ENCODE measurements at places on chromosomes 12 and 14.

DNA sequence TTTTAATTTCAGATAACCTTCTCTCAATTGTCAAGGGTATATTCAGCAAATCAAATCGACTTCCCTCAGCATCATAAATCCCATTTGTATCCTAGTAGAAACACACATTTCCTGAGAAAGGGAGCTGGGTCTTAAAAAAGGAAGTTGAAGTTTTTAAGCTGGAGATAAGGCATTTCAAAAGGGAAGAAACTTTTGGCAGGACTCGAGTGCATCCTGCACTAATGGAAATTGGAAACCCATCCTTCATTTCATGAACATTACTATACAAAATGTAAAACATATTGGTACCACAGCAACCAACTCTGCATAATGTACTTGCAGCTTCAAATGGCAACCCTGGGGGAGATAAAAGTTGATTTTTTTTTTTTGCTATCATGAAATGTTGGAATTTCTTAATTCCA is 23.7 kb upstream of the TMCC3 start:
- DNase-seq, result no peak

DNA sequence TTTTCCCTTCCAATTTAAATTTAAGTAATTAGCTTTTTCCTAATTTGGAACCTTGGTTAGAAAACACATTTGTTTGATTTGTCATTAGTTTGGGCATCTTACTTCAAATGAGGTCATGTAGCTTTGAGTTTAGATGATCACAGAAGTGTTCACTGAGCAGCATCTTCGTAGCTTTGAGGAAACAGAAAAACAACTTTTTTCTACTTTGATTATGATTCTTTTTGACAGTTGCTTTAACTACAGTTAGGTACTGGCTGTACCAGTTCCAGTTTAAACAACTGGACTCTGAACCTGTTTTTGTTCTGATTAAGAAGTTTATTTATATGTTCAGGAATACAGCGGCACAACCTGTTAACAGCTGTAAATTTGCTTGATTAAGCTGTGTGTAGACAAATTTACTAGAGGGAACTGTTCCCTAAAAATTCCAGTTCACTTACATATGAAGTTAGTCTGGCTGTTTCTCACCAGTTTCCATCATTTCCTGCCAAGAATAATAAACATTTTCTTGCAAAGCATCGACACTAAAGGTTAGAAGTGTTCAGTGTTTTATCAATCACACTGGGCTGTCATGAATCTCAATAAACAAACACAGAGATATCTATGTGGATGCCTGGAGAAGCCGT is 191.9 kb downstream of the RAD51B start:
- peak; percentile 42 for DNase-seq

DNA sequence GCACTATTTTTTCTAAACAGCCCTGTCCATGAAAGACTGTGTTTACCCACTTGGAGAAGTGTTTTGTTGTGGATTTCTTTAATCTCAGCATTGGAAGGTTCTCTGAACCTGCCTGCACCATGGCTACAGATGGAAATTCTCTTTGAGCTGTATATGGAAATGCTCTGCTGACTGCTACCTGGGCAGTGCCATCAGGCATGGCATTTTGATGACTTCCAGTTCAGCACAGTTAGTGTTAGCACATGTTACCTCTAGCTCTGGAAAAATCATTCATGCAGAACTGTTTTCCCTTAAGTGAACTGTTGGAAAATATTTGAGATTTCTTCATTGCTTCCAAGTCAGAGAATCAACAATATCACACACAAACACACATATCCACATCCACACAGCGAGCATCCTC is 52.6 kb upstream of the RIC8B start:
- DNase-seq, result no peak

DNA sequence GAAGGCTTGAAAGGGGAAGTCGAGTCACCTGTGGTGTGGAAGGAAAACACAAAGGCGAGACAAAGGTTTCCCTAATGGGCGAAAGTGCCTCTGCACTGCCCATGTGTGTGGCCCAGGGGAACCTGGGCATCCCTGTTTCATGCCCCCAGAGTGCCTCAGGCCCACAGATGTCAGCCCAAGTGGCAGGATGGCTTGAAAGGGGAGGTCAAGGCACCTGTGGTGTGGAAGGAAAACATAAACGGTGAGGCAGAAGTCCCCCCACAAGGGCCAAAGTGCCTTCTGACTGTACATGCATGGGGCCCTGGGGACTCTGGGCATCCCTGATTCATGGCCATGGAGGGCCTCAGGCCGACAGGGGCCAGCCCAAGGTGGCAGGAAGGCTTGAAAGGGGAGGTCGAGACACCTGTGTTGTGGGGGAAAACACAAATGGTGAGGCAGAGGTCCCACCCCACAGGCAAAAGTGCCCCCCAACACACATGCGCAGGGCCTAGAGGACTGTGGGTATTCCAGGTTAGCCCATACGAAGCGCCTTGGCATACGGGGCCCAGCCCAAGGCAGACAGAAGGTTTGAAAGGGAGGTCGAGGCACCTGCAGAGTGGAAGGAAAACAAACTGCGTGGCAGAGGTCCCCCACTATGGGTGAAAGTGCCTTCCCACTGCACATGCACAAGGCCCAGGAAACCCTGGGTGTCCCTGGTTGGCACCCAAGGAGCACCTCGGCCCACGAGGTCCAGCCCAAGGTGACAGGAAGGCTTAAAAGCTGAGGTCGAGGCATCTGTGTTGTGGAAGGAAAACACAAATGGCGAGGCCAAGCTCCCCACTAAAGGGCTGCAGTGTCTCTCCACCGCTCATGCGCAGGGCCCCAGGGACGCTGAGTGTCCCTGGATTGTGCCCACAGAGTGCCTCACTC is 382.3 kb downstream of the ALG10 start:
- no peak for DNase-seq

GRCh38 chr12:5884866-5885265 is 60.2 kb downstream of the ANO2 start:
- no peak for DNase-seq

DNA sequence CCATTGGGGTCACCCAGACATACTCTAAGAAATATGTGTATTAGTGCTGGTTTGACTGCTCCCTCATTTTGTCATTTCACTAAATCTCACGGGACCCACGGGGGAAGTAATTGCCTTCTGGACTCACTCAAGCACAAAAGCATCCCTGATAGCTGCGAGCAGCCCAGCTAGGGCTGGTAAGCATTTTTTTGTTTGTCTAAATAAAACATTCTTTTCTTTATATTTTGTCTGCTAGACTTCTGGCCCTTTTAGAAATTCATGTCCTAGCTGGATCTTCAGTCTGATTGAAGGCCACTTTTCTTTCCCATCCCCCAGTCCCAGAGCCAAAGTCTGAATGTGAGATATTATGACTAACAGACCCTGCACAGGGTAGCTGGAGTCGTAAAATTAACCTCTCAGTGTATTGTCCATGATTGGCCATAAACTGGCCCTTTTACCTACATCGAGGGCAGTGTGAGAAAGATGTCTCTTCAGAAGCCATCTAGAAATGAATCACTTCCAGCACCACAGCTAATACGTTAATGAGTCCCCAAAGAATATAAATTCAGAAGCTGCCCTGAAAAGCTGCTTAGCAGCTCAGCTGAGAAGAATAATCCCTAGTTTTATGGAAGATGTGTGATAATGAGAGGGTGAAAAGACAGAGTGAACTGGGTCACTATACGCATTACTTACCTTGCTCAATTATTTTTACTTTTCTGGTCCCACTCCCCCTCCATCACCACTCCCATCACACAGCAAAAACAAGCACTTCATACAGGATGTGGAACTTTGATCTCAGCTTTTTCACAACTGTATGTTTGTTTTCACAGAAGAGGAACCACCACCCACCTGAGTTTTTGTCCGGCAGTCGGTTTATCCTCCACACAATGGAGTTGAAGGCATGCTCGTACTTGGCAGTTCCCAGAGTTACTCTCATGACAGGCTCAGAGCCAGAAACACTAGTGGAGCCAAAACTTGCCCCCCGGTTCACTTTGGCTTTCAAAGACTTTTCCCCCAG is 55.6 kb upstream of the GTF2A1 start:
- DNase-seq, result no peak

GRCh38 chr14:77000340-77001270 is 27.9 kb downstream of the IRF2BPL start:
- no peak for DNase-seq

GRCh38 chr12:3579446-3580093 is 88.6 kb downstream of the PRMT8 start:
- DNase-seq, result no peak

DNA sequence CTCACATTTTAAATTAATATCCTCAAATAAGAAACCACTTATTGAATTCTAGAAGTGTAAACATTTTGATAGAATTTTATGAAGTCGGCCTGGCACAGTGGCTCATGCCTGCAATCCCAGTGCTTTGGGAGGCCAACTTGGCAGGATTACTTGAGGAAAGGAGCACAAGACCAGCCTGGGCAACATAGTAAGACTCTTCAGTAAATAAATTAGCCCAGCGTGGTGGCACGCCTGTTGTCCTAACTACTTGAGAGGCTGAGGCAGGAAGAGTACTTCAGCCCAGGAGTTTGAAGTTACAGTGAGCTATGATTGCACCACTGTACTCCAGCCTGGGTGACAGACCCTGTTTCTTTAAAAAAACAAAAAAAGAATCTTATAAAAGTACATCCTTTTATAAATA is 8.9 kb upstream of the ZNF410 start:
- DNase-seq, result no peak

DNA sequence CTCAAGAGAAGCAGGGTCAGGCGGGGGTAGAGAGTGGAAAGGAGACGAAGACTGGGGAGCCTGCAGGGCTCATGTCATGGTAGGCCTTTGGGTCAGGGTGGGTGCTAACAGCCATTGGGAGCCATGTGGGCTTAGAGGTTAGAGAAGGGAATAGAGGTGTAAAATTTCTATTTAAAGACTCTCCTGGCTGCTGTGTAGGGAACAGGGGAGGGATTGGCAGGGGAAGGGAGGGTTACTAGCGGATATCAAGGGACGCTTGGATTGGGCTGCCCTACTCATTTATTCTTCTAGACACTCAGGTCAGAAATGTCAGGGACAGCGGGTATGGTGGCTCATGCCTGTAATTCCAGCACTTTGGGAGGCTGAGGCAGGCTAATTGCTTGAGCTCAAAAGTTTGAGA is 18.2 kb downstream of the WSCD2 start:
- no peak for DNase-seq

GRCh38 chr12:81095501-81096232 is 17.8 kb downstream of the ACSS3 start:
- DNase-seq, result no peak

DNA sequence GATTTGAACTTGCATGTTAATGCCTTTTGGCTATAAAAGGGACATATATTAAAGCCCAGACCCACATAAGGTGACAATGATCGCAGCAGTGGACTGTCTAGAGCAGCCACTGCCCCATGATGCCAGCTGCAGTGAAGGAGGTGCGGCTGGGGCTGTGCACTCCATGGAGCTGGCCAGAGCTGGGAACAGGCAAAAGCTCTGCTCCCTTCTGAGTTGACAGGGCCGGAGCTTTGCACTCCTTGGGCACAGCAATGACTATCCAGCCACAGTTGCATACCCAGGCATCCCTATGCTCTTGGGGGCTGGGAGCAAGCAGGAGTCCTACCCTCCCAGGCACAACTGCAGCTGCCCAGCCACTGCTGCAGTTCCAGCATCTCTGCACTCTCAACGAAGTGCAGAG is 50.2 kb downstream of the EGLN3 start:
- no peak for DNase-seq

- no peak for DNase-seq
These were observed 45.6 kb upstream of the RBM19 start for GRCh38 chr12:114011711-114012110.

- peak; percentile 66 for DNase-seq
These were observed 15.1 kb downstream of the NAV3 start for GRCh38 chr12:77845831-77846230.

- no peak for DNase-seq
These were observed 768.2 kb upstream of the ALG10B start for GRCh38 chr12:37548266-37548805.

- no peak for DNase-seq
These were observed 31.4 kb downstream of the JDP2 start for GRCh38 chr14:75459099-75459741.

DNA sequence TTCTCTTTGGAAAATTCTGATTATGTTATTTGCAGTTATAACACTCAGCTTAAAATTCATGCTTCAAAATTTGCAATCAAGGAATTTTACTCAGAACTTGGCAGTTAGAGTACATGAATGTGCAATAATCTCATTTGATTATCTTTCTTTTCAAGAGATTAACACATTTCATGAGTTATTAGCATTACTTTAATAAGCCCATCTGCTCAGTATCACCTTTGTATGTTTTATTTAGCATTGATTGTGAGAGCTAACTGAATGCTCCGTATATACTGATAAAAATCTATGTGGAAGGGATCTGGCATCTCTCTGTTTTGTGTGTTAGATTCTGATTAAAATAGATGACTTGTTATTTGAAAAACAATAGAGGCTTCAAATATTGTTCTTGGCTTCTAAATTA is 55.6 kb upstream of the CPNE8 start:
- no peak for DNase-seq

DNA sequence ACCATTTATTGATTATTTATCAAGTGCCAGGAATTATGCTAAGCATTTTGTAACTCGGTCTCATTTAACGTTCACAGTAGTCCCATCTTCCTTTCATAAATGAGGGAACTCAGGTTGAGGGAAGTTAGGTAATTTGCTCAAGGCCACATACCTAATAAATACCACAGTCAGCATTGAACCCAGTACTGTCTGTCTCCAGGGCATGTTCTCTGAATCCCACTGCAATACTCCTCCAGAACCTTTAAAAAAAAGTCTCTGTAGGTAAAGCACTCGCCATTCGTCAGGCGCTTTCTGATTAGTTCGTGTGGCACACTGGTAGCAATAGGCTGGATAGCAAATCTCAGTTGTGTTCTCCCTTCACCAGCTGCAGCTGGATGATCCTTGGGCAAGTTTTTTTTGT is 14.3 kb downstream of the SLC17A8 start:
- DNase-seq, result no peak

DNA sequence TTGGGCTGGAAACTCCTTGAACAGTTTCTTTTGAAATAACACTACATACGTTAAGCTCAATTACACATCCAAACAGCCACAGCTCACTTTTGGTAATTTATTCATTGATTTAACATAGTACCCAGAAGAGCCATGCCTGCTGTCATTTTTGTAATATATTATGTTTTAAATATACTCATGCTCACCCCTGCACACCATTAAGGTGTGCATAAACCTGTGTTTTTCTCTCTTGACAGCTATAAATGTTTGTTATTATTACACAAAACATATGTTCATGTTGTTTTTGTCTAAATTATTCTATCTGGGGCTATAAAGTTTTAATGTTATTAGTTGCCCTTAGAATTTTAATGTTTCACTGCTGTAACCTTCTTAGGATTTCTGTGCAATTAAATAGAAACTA is 296.1 kb downstream of the AKAP6 start:
- no peak for DNase-seq

DNA sequence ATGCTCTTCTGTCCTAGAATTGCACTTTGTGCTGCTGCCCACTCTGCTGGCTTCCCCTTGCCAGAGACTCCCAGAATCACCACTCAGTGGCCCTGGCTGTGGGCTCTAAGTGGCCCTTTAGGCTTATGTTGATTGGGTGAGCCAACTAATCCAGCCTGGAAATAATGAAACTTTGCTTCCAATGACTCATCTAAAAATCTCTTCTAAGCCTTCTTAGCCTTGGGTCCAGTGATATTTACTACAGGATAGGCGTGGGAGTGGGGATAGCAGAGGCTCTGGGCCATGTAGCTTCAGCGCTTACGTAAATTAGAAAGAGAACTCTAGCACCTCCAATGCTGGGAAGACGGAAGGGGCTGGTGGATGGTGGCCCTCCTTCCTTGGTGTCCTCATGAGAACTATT is 137.9 kb downstream of the TTC8 start:
- no peak for DNase-seq

GRCh38 chr12:46556819-46557524 is 184.4 kb upstream of the SLC38A2 start:
- peak; percentile 94 for DNase-seq
